ENCODE measurements at places on chromosomes 7 and 10.
A peak's percentile ranks its signal among the peaks of the same experiment; 100 is the strongest.

- DNase-seq = no peak
Observed at GRCh38 chr7:35817930-35818329, 17.1 kb downstream of the SEPTIN7 start.

DNA sequence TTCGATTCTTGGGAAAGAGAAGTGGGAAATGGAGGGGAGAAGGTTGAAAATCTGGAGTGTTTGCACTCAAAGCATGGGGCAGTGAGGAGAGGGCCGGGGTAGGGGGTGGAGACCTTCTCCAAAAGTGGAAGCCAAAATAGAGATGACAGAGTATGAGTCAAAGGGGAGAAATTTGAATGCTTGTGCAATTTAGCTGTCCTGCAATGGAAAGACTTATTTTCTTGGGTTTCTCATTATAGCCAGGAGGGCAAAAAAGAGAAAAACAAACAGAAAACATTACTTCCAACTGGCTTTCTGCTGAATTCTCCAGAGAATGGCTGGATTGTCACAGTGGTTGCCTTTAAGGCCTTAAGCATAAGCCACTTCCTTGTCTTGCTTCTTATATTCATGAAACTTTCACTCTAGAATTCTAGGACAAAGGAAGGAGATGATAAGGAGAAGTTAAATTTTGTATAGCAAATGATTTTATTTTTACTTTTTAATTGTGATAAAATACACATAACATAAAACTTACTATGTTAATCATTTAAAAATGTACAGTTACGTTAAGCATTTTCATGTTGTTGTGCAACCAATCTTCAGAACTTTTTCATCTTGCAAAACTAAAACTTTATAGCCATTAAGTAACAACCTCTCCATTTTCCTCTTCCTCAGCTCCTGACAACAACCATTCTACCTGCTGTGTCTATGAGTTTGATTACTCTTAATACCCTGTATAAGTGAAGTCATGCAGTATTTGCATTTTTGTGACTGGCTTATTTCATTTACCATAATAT lies 100.2 kb downstream of the GPR85 start:
- DNase-seq = no peak

DNA sequence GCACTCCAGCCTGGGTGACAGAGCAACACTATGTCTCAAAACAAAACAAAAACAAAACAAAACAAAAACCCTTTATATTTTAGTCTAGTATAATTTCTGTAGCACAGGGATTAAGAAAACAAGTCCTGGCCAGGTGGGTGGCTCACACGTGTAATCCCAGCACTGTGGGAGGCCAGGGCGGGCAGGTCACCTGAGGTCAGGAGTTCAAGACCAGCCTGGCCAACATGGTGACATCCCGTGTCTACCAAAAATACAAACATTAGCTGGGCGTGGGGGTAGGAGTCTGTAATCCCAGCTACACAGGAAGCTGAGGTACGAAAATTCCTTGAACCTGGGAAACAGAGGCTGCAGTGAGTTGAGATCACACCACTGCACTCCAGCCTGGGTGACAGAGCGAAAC lies 23.2 kb upstream of the ASL start:
- DNase-seq = no peak

- DNase-seq = peak; percentile 48
Observed at GRCh38 chr7:12211711-12212485, 804 bp downstream of the TMEM106B start.

DNA sequence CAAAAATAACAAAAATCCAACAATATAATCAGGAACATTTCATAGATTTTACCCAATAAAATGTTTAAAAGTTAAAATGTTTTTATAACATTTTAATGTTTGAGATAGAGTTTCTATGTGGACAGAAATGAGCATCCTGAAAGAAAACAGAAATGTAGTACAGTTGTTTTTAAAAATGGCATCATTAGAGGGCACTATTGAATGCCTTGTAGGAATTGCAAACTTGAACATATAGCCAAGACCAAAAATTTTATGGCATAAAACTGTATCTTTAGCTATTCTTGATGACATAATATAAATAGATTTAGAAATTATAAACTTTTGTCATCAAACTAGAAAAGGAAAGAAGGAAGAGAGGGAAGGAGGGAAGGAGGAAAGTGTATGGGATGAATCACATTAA lies 1372.7 kb downstream of the GATA3 start:
- no peak for DNase-seq

- no peak for DNase-seq
Observed at GRCh38 chr7:68767462-68767861, 830.8 kb upstream of the AUTS2 start.

- no peak for DNase-seq
Observed at GRCh38 chr7:94392393-94392786, 2.3 kb upstream of the COL1A2 start.

GRCh38 chr7:47635091-47636080 lies 53.5 kb upstream of the TNS3 start:
- DNase-seq = no peak

- no peak for DNase-seq
Observed at GRCh38 chr10:45453639-45454255, 79.7 kb downstream of the ALOX5 start.

DNA sequence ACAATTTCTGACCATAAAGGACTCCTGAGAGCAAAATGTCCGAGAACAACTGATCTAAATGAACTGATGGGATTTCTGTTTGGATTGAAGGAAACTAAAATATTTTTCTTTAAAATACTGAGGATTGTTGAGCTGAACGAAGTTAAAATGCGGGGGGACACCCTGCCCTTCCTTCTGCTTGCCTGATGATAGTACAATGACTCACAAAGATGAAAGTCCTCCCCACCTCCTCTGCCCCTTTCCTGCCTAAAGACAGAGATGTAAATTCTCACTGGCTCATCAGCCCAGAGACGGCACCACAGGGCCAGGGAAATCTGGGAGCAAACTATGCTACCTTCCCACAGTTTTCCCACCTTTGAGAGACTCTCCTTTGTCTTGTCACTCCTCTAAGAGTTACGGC lies 180.6 kb downstream of the PHTF2 start:
- no peak for DNase-seq

DNA sequence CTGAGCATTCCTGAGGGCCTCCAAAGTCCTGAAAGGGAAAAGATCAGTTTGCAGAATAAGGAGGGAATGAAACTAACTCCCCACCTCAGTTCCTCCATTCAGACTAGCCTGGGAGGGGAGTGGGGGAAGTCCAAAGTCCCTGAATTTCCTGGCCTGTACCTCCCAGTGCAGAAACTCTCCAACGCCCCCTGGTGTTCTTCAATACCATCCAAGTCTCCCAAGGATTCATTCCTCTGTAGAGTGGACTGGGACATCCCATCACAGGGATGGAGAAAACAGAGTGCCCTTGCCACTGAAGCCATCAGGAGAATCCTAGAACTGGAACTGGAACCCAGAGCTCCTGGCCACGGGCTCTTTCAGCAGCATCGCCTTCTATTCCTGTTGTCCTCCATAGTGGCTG lies 1.6 kb upstream of the COL13A1 start:
- no peak for DNase-seq

DNA sequence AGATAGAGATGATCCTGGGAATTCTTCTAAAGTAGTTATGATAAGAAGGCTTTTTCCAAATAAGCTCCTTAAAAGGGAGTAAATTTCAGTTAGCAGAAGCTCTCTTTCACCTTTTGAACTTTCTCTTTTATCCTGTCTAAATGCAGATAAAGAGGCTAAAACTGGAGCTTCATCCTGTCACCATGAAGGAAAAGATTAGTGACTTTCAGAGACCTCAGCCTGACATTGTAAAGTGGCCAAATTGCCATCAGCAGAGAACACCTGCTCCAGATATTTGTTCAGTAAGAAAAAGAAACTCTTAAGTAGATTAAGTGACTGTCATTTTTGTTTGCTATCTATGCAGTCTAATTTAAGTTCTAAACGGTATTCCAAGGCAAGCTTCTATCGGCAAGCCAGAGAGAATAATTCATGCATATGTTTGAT lies 18.3 kb downstream of the VWDE start:
- no peak for DNase-seq

- DNase-seq = no peak
Observed at GRCh38 chr10:109450702-109451101, 472.6 kb downstream of the XPNPEP1 start.

DNA sequence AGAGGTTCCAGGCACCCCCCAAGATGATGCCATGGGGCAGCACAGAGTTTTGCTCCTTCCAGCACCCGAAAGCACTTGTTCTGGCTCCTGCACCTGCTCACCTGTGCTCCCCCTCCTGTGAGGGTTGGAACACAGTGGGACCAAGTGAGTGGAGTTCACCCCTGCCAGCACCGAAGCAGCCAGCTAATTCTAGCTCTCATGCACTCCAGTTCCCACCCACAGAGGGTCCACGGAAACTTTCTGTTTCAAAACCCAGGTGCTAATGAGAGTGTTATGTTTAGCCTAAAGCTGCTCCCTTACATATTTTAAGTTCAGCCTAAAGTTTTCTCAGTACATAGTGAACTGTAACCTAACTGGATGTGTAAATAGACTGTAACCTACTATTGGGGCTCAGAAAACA lies 42.6 kb upstream of the SLC35G1 start:
- no peak for DNase-seq

GRCh38 chr10:84522612-84523462 lies 194.4 kb downstream of the CCSER2 start:
- no peak for DNase-seq

- DNase-seq = no peak
Observed at GRCh38 chr10:18523025-18523424, 128.4 kb downstream of the NSUN6 start.

DNA sequence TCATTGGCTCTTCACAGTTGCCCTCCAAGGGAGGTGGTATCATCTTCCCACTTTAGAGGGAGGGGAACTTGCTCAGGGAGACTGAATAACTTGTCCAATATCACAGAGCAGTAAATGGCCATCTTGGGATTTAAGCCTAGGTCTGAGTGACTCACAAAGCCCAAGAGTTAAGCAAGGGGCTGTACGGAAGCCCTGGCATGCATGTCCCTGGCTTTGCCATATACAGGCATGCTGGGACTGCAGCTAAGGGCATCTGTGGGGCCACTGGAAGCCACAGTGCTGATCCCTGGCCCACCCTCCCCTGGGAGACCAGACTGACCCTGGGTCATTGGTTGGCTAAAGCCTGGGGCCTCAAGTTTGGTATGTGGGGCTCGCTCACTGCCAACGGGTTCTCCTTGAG lies 3.1 kb downstream of the VSIR start:
- no peak for DNase-seq

DNA sequence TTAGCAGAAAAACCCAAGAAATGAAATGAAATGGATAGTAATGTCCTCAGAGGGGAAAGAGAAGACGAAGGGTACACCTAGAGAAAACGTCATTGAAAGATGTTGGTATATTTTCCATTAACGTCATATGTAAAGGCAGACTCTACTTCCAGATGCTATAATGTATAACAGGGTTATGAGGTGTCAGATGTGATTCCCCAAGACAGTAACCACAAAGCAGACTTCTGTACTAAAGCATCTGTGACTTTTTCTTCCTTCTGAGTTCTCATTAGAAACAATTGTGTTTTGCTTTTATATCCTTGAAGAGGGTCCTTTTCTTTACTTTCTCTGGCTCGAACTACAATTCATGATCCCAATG lies 37.4 kb downstream of the LRRC72 start:
- no peak for DNase-seq

GRCh38 chr10:89659143-89660131 lies 14.4 kb upstream of the PANK1 start:
- DNase-seq = no peak

GRCh38 chr10:120067427-120067826 lies 174.9 kb downstream of the SEC23IP start:
- no peak for DNase-seq

GRCh38 chr10:110574420-110574819 lies 6.9 kb downstream of the SMC3 start:
- no peak for DNase-seq
